Stimulated activated CD4-positive, alpha-beta T cell treated with anti-CD3 and anti-CD28 coated beads, Interleukin-1b, Interleukin-23, amount 100 ng/mL, for 48 hours (primary cell): ENCODE measurements at places on chromosomes 2 and 18.
A peak's percentile ranks its signal among the peaks of the same experiment; 100 is the strongest.

GRCh38 chr2:676647-677055 lies 555 bp downstream of the TMEM18 start:
- DNase-seq: peak; percentile 95

DNA sequence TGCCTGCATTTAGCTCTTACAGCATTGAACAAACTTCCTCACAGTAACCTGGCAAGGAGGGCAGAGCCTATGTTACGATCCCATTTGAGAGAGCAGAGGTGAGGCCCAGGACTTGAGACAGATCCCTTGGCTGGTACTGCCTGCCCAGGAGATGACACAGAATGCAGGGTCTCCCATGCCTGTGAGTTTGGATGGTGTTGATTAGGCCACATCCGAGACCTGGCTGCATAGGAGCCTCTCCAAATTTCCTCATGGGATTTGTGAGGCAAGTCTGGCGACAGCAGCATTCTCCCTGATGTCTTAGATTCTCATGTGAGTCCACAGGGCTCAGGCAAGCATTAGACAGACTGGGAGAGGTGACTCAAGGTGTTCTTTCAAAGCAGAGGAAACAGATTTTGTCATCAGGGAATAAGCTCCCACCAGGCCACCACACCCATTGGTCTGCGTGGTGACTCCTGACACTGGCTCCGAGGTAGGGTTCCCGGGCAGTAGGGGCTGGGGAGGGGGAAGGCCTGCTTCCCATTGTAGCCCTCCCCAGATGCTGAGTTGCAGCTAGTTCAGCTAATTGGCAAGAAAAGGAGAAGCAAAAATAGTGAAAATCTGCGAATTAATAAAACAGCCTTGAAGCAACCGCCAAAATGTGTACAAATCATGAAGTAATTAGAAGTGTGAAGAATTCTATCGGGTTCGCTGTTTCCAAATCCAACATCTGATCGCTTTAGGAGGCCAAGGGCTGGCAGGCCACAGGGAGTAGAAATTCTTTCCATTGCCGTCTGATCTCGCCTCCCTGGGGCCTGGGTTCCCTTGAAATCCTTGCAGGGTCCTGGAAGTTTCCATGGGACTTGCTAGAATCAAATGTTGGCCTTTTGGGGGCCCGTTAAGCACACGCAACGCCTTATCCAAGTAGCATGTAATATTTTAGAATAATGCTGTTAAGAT lies 68.0 kb downstream of the MAPK4 start:
- DNase-seq: no peak

- no peak for DNase-seq
These were observed 268.4 kb downstream of the IRS1 start for GRCh38 chr2:226531061-226531810.

DNA sequence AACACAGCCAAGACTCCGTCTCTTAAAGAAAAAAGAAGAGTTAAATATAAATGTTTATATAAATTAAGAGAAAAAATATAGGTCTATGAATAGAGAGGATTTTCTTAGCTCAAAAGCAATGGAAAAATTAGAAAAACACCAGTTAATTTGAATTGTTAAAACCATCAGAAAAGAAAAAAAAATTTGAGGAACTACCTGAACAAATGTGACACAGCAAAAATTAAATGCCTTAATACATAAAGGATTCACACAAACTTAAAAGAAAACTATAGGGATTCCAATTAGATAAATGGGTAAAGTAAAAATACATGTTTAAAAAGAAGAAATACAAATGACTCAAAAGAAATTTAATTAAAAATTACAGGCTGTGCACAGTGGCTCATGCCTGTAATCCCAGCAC lies 147.9 kb upstream of the DNMT3A start:
- DNase-seq: no peak
